ENCODE measurements at places on chromosomes 5 and 9.

- no peak for DNase-seq
These were observed 454.4 kb upstream of the ACTBL2 start for GRCh38 chr5:57937025-57937424.

- DNase-seq: no peak
These were observed 127.7 kb downstream of the CPLANE1 start for GRCh38 chr5:37121465-37121864.

DNA sequence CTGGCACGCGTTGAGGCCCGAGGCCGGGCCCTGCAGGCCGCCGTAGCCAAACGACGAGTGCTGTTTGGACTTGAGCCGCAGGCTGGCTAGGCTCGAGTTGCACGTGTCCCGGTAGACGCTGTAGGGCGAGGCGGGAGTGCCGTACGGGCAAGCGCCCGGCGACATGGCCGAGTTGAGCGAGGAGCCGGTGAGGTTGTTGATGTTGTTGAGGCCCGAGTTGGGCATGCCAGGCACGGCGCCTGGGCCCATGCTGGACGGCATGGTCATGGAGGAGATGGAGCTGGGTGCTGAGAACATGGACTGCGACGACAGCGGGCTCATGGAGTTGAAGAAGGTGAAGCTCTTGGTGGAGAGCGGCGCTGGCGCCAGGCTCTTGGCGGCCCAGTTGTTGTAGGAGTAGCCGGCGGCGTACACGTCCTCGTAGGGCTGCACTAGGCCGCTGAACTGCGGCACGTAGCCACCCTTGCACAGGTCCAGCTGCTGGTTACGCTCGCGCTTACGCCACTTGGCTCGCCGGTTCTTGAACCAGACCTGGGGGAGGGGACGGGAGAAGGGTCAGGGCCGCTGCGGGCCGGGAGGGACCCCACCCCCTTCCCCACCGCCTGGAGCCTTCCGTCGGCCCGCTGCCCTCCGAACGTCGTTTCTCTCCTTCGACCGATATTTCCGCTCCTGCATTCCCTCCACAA is 5.1 kb downstream of the PITX1 start:
- DNase-seq: no peak

- DNase-seq: no peak
These were observed 470.2 kb upstream of the CHD1 start for GRCh38 chr5:99398976-99399375.

DNA sequence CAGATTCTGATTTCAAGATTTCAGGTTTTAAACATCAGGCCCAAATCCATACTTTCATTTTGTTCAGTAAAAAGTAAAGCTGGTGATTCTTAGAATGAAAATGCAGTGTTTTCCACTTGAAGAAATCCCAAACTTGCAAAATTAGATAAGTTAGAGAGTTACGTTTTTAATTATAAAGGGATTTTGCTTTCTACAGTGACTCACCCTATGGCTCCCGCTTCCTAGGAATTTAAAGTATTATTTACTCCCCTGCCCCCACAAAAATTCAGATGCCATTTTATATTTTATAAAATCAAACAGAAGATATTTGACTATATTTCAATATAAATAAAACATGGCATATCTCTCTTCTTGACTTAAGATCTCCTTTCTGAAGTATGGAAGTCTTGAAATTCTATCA is 402.9 kb downstream of the ZSWIM6 start:
- no peak for DNase-seq

GRCh38 chr5:120155873-120156272 is 308.2 kb upstream of the PRR16 start:
- no peak for DNase-seq

DNA sequence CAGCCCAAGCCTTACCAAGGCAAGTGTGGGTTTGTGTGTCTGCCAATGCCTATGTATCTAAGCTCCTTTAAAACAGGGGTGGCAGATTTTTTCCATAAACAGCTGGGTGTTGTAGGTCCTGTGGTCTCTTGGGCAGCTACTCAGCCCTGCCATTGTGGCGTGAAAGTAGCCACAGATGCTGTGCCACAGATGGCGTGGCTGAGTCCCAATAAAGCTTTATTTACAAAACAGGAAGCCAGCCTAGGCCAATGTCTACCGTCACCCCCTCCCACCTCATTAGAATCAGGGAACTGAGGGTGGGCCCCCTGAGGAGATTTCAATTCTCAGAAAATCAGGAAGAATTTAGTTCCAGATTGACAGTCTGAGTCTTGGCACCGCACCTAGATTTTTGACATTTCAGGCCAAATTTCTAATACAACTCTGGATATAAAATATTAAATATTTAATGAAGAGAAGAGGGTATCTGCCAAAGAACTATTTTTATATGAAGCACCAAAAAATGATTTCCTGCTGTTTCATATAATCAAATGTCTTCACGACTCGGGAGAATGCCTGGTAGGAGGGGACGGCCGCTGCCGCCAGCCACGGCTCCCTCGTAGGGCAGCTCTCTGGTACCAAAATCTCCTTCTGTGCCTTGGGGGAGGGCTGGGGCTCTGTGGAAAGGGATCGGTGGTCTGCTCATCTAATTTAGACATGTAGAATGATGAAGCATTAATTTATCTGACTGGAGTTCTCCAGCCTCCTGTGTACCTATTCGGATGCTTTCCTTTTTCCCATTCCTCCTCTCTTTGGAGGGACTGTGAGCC is 420.9 kb downstream of the IRX2 start:
- no peak for DNase-seq

DNA sequence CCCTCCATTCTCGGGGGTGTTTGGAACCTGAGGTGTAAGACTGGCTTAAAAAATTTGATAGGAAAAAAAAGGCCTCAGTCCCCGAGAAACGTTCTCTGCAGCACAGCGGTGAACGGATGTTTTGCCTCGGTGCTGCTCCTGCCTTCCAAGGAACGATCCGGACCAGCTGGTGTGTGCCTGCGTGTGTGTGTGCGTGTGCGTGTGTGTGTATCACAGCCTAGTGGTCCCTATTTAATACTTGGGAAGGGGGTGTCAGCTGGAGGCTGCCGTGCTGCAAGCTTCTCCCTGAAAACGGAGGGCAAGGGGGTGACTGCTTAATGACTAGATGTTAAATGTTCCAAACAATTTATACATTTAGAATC is 76.9 kb downstream of the LHX2 start:
- no peak for DNase-seq
